ENCODE measurements at places on chromosomes 4 and X. TPM values are rescaled to one million over a fixed set of nuclear protein-coding genes. Genes with fewer than 3 reads are reported as not detected.

DNA sequence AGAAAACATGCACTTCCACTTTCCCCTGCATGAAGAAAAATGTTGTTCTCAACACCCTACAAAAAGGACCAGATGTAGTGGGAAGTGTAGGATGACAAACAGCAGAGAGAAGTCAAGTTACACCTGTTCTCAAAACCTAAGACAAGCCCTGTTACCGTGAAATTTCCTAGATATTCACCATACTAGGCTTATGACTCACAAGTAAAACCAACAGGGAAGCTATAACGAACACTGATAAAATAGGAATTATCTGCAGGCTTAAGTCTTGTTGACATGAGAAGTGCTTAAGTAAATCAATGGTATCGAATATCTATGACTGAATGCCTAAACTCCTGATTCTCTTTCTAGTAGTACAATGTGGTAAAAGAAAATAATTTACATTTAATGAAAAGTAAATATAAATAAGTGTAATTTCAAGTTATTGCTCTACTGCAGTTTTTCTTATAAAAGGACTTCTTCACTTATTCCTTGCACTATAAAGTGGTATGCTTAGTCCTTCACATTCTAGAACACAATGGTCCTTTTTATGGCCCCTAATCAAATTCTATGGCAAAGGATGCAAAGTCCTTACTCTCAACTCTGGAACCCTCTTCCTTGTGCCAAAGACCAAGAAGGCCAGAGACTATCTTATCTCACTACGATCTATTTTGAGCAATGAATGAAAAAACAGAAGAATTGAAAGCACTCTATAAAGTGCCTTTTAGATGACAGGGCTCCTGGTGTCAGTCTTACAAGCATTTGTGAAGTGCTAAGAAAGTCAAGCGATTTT, 19.6 kb downstream of the AP1S2 start:
- no peak for DNase-seq

- no peak for DNase-seq
Measured at GRCh38 chr4:28360681-28361080, 1500.0 kb downstream of the STIM2 start.

The HCCS gene
- 11.0 TPM for total RNA-seq

The TCEAL9 gene
- total RNA-seq, result 74.2 TPM
